A673 (cell line): ENCODE measurements at places on chromosomes 2 and 18. TPM values are rescaled to one million over a fixed set of nuclear protein-coding genes. Genes with fewer than 3 reads are reported as not detected.

- no peaks in the 10 kb centered on the region for H3K36me3 ChIP-seq
- no peak overlapping the region for H3K4me3 ChIP-seq
- no peaks in the 10 kb centered on the region for H3K27me3 ChIP-seq
- no peaks in the 10 kb centered on the region for H3K4me1 ChIP-seq
These were observed 35.4 kb downstream of the STAT4 start for GRCh38 chr2:191115391-191115790.

The DARS1 gene
- total RNA-seq: 61.0 and 63.6 TPM in 2 replicates

GRCh38 chr2:154140249-154141025 lies 268.7 kb downstream of the GALNT13 start:
- no peak overlapping the region for H3K4me3 ChIP-seq
- no peaks in the 10 kb centered on the region for H3K27me3 ChIP-seq
- no peak for DNase-seq
- no peaks in the 10 kb centered on the region for H3K4me1 ChIP-seq
- no peak overlapping the region for H3K27ac ChIP-seq

DNA sequence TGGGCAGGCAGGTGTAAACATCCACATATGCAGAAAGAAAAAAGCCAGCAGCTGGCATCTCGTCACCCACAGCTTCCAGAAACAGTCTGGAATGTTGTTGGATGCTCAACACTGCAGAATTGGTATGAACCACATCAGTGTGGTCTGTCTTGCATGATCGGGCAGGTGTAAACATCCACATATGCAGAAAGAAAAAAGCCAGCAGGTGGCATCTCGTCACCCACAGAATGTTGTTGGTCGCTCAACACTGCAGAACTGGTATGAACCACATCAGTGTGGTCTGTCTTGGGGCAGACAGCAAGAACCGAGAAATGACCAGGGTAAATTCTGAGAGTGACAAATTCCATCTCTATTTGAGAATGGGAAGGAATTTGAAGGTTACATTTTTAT lies 39.6 kb downstream of the DOCK10 start:
- no peak overlapping the region for H3K4me3 ChIP-seq
- H3K36me3 ChIP-seq: no peaks in the 10 kb centered on the region
- no peaks in the 10 kb centered on the region for H3K27me3 ChIP-seq
- H3K27ac ChIP-seq: no peak overlapping the region
- H3K4me1 ChIP-seq: no peaks in the 10 kb centered on the region

The ARHGAP15 gene
- total RNA-seq: not detected in 2 replicates

GRCh38 chr2:223541546-223541945 lies 60.6 kb downstream of the SCG2 start:
- H3K36me3 ChIP-seq: no peaks in the 10 kb centered on the region
- DNase-seq: no peak
- H3K4me3 ChIP-seq: no peak overlapping the region
- H3K4me1 ChIP-seq: peaks cover 26% of the 10 kb centered on the region

The YIPF4 gene
- total RNA-seq: 39.9 and 40.7 TPM in 2 replicates

The PSTPIP2 gene
- total RNA-seq: 5.7 and 6.3 TPM in 2 replicates

DNA sequence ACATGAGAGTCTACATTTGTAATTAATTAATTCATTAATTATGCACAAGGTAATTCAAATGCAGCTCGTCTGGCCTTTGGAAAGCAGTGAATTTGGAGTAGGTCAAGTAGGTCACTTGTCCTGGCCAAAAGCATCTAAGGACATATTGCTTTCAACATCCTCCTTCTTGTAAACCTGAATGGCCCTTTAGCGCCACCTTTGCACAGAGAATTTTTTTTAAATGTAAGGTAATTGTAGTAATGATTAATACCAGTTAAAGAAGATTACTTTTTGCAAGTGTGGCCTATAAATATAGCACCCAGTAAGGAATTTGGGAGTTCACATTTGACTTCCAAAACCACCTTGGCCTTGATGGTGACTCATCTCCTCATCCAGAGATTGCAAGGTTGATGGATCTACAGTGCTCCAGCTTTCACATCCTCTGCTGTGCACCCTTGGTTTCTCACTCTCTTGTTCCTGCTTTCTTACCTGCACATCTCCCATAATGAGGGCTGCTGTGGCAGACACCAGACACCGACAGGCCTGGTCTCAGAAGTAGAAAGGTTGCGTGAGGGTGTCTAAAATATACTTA lies 481.7 kb downstream of the TGIF1 start:
- peaks cover 11% of the 10 kb centered on the region for H3K4me1 ChIP-seq
- no peaks in the 10 kb centered on the region for H3K36me3 ChIP-seq
- no peaks in the 10 kb centered on the region for H3K27me3 ChIP-seq

The CNGA3 gene
- not detected in 2 replicates for total RNA-seq

- peak; percentile 72 for DNase-seq
- no peaks in the 10 kb centered on the region for H3K27me3 ChIP-seq
- H3K36me3 ChIP-seq: no peaks in the 10 kb centered on the region
- H3K27ac ChIP-seq: no peak overlapping the region
These were observed 120.4 kb downstream of the RNF144A start for GRCh38 chr2:7037340-7038333.

DNA sequence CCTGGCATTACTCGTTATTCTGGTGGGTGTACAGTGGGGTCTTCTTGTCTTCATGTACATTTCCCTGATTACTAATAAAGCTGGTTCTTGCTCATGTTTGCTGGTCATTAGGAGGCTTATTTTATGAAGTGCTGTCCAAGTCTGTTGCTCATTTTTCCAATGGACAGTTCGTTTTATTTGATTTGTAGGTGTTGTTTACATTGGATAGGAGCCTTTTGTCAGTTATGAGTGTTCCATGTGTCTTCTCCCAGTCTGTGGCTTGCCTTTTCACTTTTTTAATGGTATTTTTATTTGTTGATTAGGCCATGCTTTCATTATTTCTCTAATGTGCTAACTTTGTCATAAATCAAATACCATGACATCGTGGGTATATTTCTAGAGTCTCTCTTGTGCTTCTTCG lies 51.9 kb downstream of the CEP192 start:
- peaks cover 34% of the 10 kb centered on the region for H3K36me3 ChIP-seq
- H3K4me1 ChIP-seq: no peaks in the 10 kb centered on the region

- no peaks in the 10 kb centered on the region for H3K4me1 ChIP-seq
- DNase-seq: peak; percentile 74
- no peak overlapping the region for H3K4me3 ChIP-seq
- H3K27ac ChIP-seq: no peak overlapping the region
These were observed 79.4 kb upstream of the ASB18 start for GRCh38 chr2:236343400-236344161.

The GNLY gene
- not detected in 2 replicates for total RNA-seq

DNA sequence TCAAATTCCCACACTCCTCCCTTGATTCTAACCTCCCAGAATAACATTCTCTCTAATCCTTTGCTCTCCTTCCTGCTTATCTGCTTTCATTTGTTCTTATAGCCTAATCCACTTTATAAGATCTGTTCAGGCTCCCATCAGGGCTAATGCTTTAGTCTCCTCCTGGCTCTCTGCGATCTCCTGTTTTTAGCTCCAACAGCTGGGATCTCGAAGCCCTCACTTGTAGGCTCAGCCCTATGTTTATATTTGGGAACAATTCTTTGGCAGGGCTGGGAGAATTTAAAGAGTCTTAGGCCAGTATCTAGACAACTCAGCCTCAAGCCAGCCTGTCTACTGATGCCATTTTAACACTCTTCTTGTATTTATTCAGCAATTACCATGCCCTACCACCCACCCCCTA lies 27.2 kb upstream of the RAPH1 start:
- no peaks in the 10 kb centered on the region for H3K27me3 ChIP-seq
- H3K36me3 ChIP-seq: no peaks in the 10 kb centered on the region
- peak; percentile 45 for DNase-seq

The COLEC11 gene
- total RNA-seq: 0.63 and 0.77 TPM in 2 replicates

The ELOA2 gene
- not detected in 2 replicates for total RNA-seq

DNA sequence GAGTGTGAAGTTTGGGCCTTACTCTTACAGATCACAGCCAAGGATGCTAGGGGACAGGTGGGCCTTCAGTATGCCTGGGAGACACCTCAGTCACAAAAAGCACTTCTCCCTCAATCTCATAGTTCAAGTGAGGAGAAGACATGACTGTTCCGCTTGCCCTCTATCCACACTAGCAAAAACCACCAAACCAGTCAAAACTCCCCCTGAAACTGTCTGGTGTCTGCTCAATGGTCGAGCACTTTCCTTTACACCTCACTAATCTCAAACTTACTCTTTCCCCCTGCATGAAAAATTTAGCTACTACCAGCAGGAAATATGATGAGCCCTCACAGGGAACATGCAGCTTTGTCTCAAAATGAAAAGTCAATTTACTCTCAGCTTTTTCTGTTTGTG lies 232.2 kb downstream of the TRIB2 start:
- H3K36me3 ChIP-seq: no peaks in the 10 kb centered on the region
- H3K4me3 ChIP-seq: no peak overlapping the region
- no peak overlapping the region for H3K27ac ChIP-seq
- DNase-seq: no peak

The INPP4A gene
- total RNA-seq: 33.5 and 39.9 TPM in 2 replicates

- no peak overlapping the region for H3K4me3 ChIP-seq
These were observed 268.2 kb upstream of the PXDN start for GRCh38 chr2:2012505-2012904.

- H3K27ac ChIP-seq: no peak overlapping the region
- H3K27me3 ChIP-seq: peaks cover 26% of the 10 kb centered on the region
- no peaks in the 10 kb centered on the region for H3K36me3 ChIP-seq
- H3K4me3 ChIP-seq: no peak overlapping the region
- H3K4me1 ChIP-seq: no peaks in the 10 kb centered on the region
These were observed 52.8 kb upstream of the RAB12 start for GRCh38 chr18:8556424-8556823.

- H3K27me3 ChIP-seq: no peaks in the 10 kb centered on the region
- no peak for DNase-seq
- H3K27ac ChIP-seq: no peak overlapping the region
- H3K4me1 ChIP-seq: no peaks in the 10 kb centered on the region
- H3K4me3 ChIP-seq: no peak overlapping the region
- no peaks in the 10 kb centered on the region for H3K36me3 ChIP-seq
These were observed 94.2 kb downstream of the ALPK2 start for GRCh38 chr18:58534535-58535301.

GRCh38 chr2:36468463-36469105 lies 113.0 kb downstream of the CRIM1 start:
- no peak for DNase-seq
- peaks cover 24% of the 10 kb centered on the region for H3K4me1 ChIP-seq
- H3K27me3 ChIP-seq: no peaks in the 10 kb centered on the region

The UGT1A1 gene
- not detected in 2 replicates for total RNA-seq

- no peak for DNase-seq
- peaks cover 26% of the 10 kb centered on the region for H3K27me3 ChIP-seq
- no peak overlapping the region for H3K4me3 ChIP-seq
- no peaks in the 10 kb centered on the region for H3K36me3 ChIP-seq
- no peak overlapping the region for H3K27ac ChIP-seq
- peaks cover 17% of the 10 kb centered on the region for H3K4me1 ChIP-seq
These were observed 70.9 kb downstream of the SUCLG1 start for GRCh38 chr2:84388133-84388532.

DNA sequence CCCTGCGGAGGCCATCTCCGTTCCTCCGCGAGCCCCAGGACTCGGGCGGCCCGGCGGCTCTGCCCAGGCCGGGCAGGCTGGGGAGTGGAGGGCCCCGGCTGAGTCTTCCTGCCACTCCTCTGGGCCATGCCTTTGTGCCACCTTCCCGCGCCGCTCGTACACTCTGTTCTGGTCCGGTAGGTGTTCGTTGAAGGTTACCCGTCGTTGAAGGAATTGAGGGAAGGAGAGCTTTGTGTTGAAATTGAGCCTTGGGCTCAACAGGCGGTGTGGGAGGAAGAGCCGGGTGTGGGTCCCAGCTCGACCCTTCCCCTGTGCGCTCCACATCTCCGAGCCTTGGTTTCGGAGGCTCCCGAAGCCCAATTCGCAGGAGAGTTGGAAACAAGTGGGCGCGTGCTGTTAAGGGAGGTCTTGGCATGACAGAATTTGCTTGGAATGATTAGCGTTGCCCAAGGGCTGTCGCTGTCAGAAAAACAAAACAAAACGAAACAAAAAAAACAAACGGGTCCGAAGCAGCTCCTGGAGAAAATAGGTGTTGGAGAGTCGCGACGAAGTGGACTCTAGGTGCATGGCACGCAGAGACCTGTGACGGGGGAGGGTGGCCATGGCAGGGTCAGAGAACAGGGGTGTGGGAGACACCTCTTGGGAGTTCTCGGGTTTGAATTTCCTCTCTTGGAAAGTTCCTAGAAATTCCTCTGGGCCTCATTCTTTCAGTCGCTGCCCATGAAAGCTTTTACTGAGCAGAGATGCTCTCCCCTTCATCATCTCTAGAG lies 1.2 kb upstream of the MZT2A start:
- no peak for DNase-seq
- H3K27me3 ChIP-seq: no peaks in the 10 kb centered on the region
- peak overlapping the region; percentile 94 for H3K27ac ChIP-seq
- H3K36me3 ChIP-seq: peaks cover 9% of the 10 kb centered on the region
- H3K4me1 ChIP-seq: no peaks in the 10 kb centered on the region

The PPP1CB gene
- total RNA-seq: 167 and 181 TPM in 2 replicates

- no peaks in the 10 kb centered on the region for H3K27me3 ChIP-seq
- H3K4me1 ChIP-seq: no peaks in the 10 kb centered on the region
- no peak overlapping the region for H3K4me3 ChIP-seq
- H3K36me3 ChIP-seq: no peaks in the 10 kb centered on the region
These were observed 25.3 kb upstream of the ANXA4 start for GRCh38 chr2:69716555-69717120.

DNA sequence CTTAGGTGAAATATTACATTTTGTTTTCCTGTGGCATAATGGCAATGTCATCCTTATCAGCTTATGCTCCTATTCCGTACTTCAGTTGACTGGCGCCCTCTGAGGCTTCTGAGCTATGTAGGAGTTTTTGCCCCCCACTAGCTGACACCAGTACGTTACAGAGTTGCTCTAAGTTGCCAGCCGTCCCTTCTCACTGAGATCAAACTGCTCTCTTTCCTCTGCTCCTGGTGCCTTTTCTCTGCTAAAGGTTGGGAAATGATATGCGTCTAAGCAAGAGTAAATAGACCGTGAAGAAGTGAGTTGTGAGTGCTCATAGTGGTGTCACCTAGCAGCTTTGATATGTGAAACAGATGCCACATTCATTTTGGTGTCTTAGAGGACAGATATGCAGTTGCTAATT lies 99.2 kb downstream of the RAPGEF4 start:
- no peak for DNase-seq
- H3K36me3 ChIP-seq: no peaks in the 10 kb centered on the region
- no peak overlapping the region for H3K27ac ChIP-seq
- H3K4me3 ChIP-seq: no peak overlapping the region
- no peaks in the 10 kb centered on the region for H3K4me1 ChIP-seq

DNA sequence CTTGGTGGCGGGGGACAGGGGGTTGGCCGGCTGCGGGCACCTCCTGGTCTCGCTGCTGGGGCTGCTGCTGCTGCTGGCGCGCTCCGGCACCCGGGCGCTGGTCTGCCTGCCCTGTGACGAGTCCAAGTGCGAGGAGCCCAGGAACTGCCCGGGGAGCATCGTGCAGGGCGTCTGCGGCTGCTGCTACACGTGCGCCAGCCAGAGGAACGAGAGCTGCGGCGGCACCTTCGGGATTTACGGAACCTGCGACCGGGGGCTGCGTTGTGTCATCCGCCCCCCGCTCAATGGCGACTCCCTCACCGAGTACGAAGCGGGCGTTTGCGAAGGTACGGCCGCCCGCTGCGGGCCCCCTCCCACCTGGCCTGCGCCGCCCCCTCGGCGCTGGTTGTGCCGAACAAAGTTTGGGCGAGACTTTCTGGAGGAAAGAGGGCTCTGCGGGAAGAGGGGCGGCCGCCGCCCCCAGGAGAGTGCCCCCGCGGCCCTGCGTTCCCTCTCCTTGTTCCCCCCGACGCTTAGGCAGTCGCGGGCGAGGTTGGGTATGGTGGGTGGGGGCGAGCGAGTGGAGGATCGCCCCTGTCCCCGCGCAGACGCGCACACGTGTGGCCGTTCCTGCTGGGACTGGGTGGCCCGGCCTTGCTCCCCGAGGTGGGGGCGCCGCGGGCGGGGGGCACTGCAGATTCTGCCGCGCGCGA lies 866 bp downstream of the CRIM1 start:
- peak; percentile 75 for DNase-seq
- peak overlapping the region; percentile 83 for H3K4me3 ChIP-seq
- peaks cover 40% of the 10 kb centered on the region for H3K4me1 ChIP-seq
- peak overlapping the region; percentile 49 for H3K27ac ChIP-seq
- H3K27me3 ChIP-seq: no peaks in the 10 kb centered on the region
- H3K36me3 ChIP-seq: no peaks in the 10 kb centered on the region
